Fibroblast of the aortic adventitia (primary cell): ENCODE measurements at places on chromosomes 2 and 18. TPM values are rescaled to one million over a fixed set of nuclear protein-coding genes. Genes with fewer than 3 reads are reported as not detected.

Gene MARCO
- total RNA-seq = not detected in 2 replicates

Gene TNS1
- 54.5 and 116 TPM in 2 replicates for total RNA-seq

Gene TRPM8
- 0.63 TPM in 1 of 2 replicates, not detected in the other for total RNA-seq

Gene CCDC74B
- total RNA-seq = 9.7 and 12.2 TPM in 2 replicates

Gene CLEC4F
- total RNA-seq = not detected in 2 replicates

Gene SCN1A
- total RNA-seq = 0.09 and 0.16 TPM in 2 replicates

Gene LBX2
- 2.0 and 3.0 TPM in 2 replicates for total RNA-seq

Gene TMEM198
- 1.1 and 2.8 TPM in 2 replicates for total RNA-seq

Gene IL36A
- total RNA-seq = 2.0 TPM in 1 of 2 replicates, not detected in the other

Gene SCG2
- total RNA-seq = 0.63 and 3.4 TPM in 2 replicates

Gene EVX2
- not detected in 2 replicates for total RNA-seq

Gene SPOPL
- total RNA-seq = 16.9 and 18.4 TPM in 2 replicates

Gene CBLN2
- 0.27 and 0.33 TPM in 2 replicates for total RNA-seq

Gene AKAIN1
- total RNA-seq = not detected in 2 replicates

Gene FLACC1
- total RNA-seq = 1.2 and 3.6 TPM in 2 replicates

Gene KCNS3
- total RNA-seq = 0.36 TPM in 1 of 2 replicates, not detected in the other

Gene REG1B
- total RNA-seq = not detected in 2 replicates

Gene SCTR
- not detected in 2 replicates for total RNA-seq

Gene MSTN
- 0.08 and 0.18 TPM in 2 replicates for total RNA-seq

Gene PIEZO2
- total RNA-seq = 1.6 and 40.2 TPM in 2 replicates

Gene CDH2
- 38.3 and 64.1 TPM in 2 replicates for total RNA-seq

Gene CABYR
- total RNA-seq = 4.6 and 7.3 TPM in 2 replicates

Gene SLC9A4
- not detected in 2 replicates for total RNA-seq

Gene GAD1
- not detected in 2 replicates for total RNA-seq

Gene DSG1
- total RNA-seq = not detected in 2 replicates

Gene CYP27C1
- 0.41 and 0.72 TPM in 2 replicates for total RNA-seq
